ENCODE measurements at places on chromosomes 6 and 20. TPM values are rescaled to one million over a fixed set of nuclear protein-coding genes. Genes with fewer than 3 reads are reported as not detected.

Gene BCAS1
- polyA plus RNA-seq: 0.06 TPM

Gene WFDC10B
- polyA plus RNA-seq: not detected

Gene C20orf144
- polyA plus RNA-seq: not detected

DNA sequence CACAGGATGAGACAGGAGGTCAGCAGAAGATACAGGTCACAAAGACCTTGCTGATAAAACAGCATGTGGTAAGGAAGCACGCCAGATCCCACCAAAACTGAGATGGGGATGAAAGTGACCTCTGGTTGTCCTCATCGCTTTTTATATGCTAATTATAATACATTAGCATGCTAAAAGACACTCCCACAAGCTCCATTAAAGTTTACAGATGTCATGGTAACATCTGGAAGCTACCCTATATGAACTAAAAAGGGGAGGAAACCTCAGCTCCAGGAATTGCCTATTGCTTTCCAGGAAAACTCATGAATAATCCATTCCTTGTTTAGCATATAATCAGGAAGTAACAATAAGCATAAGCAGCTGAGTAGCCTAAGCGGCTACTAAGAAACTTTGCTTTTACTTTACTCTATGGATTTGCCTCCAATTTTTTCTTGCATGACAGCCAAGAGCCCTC, 8.4 kb upstream of the RIN2 start:
- no peak for DNase-seq

GRCh38 chr6:75205776-75206575, at the start of gene COL12A1:
Gene COL12A1, minus strand, starts transcription at chr6:75206053. Its CDS starts 3,261 bp downstream, at chr6:75202792.
- DNase-seq: no peak

GRCh38 chr6:100372326-100373091, 92.2 kb downstream of the SIM1 start:
- DNase-seq: no peak

Gene ABHD16B
- polyA plus RNA-seq: 0.10 TPM

DNA sequence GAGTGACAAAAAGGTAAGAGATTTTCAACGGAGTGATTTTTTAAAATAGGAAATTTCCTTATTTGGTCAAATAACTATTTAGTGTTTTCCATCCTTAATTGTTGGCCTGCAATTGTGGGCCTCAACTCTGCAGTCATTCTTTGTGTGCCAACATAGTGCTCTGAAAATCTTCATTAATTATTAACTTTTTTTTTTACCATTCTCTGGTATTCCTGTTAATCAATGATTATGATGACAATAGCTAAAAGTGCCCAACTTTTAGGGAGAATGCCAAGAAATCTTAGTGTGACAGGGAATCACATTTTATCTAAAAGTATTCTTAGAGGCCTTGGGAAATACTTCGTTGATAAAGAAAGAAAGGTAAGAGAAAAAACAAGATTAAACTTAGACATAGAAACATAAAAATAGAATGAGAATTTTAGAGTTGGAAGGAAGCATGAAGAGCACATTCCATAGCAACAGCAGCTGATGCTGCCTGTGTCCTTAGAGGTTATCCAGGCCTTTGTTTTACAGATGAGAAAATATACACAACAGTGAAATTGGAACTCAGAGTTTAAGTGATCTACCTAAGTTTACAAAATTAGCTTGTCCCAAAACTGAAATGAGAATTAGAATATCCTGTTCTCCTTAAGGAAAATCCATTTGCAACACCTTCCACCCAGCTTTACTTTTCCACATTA, 1.2 kb downstream of the GPRC6A start:
- no peak for DNase-seq

Gene HLA-DPA1
- 49.3 TPM for polyA plus RNA-seq

Gene GPR6
- polyA plus RNA-seq: not detected

GRCh38 chr6:87700397-87701343, 1.4 kb downstream of the AKIRIN2 start:
- DNase-seq: peak; percentile 46

DNA sequence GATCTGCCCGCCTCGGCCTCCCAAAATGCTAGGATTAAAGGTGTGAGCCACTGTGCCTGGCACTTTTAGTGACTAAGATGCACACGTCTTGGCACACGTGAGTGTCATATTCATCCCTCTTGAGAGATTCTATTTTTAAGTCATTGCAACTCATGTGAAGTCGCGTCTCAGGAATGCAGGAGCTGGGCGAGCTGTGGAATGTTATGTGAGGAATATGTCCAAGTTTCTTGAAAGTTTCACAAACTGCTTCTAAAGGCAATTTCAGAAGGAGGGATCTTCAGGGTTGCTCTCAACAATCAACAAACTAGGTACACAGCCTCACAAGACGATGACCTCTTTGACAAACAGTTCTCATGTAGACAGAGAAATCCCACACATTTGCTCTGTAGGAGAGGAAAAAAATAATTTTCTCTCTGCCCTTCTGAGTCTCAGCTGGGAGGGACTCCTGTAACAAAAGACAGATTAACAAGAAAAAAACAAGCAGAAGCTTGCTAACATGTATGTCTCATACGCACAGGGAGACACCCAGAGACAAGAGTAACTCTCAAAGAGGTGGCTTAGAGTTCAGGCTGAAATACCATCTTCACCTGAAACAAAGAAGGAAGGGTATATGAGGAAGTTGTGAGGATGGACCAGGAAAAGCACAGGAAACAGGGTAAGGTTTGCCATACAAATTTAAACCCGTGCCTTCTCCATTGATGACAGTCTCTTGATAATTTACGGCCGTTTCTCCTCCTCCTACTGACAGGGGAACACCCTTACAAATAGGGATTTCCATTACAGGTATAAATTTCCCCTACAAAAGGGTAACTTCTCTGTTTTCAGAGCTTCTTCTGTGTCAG, 45.3 kb upstream of the FAM50B start:
- no peak for DNase-seq

- peak; percentile 42 for DNase-seq
Measured at GRCh38 chr6:10886691-10887502, at the start of gene SYCP2L. Gene SYCP2L, plus strand, starts transcription at chr6:10887052. Its CDS starts 75 bp downstream, at chr6:10887127.

- DNase-seq: no peak
Measured at GRCh38 chr6:208364-208763, 83.9 kb upstream of the DUSP22 start.

- DNase-seq: no peak
Measured at GRCh38 chr6:69164564-69165229, 529.6 kb downstream of the ADGRB3 start.

DNA sequence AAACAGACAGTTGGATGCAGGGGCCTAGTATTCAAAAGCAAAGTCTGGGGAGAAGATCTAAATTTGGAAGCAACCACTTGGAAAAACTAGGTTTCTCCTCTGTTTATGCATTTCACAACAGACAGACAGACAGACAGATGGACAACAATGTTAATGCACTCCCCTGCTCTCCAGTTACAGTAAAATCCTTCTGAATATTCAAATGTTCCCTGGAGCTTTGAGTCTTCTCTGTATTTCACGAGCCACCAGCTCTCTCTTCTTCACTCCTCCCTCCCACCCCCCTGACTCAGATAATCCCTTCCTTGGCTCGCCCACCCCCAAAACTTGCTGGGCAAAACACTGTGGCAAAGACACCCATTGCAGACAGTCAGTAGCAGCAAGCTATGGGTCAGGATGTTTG, 129.3 kb upstream of the TOP1 start:
- no peak for DNase-seq

DNA sequence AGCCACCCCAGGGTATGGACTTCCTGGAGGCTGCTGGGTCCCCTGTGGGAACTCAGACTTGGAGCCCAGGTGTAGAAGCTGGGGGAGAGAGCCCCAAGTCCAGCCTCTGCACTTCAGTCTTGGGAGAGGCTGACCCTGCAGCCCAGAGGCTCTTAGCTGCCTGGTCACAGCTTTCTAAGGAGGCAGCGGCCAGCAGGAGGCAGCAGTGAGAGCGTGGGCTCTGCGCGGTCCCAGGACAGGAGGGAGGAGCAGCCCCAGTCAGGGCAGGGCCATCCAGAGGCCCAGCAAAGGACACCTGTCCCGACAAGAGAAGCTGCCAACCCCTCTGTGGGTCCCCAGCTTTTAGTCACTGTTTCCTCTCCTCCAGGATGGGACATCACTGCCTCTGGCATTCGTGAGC, 9.4 kb downstream of the TREML2 start:
- DNase-seq: no peak

GRCh38 chr6:96468681-96469224, 52.9 kb upstream of the UFL1 start:
- no peak for DNase-seq

GRCh38 chr20:60785785-60786184, 466.3 kb upstream of the CDH4 start:
- no peak for DNase-seq

GRCh38 chr6:87742106-87742505, 40.1 kb upstream of the AKIRIN2 start:
- no peak for DNase-seq

Gene CEP85L
- 1.8 TPM for polyA plus RNA-seq

DNA sequence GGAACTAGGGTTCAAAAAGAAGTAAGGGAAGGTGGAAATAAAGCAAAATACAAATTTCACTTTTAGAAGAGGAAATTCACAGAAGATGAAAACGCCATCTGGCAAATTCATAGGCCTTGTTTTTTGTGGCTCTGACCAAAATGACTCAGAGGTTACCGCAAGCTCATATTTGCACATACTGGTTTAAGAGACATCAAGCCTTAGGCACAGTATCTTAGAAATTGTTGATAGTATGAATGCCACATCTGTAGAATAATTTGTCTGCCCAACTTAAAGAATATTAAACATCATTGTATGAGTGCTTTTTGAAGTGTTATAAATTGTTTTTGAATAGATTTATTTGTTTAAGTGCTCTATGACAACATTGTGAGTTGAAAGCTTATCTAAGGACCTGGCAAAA, 10.6 kb downstream of the TAAR1 start:
- no peak for DNase-seq

Gene MYLK4
- polyA plus RNA-seq: 0.07 TPM

DNA sequence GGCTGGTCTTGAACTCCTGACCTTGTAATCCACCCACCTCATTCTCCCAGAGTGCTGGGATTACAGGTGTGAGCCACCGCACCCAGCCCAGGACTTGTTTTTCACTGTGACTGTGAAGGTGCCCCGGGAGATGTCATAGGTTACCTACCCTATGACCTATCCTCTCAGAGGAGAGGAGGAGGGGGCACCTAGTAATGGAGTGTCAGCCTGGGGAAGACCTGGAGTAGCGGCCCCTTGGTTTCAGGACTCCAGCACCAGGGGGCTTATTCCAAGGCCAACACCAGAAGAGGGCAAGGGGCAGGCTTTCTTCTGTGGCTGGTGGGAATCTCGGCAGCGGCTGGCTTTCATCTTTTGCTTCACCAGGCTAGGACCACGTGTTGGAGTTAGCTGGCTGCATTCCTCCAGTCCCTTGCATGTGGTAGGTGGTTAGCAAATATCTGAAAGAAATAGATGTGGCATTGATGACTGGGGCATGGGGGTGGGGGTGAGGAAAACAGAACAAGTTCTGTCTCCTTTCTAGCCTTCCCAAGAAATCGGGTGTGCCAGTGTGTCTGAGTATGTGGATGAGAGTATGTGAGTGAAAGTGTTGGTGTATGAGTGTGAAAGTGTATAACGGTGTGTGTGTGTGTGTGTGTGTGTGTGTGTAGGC, 7.9 kb upstream of the ITPR3 start:
- no peak for DNase-seq

DNA sequence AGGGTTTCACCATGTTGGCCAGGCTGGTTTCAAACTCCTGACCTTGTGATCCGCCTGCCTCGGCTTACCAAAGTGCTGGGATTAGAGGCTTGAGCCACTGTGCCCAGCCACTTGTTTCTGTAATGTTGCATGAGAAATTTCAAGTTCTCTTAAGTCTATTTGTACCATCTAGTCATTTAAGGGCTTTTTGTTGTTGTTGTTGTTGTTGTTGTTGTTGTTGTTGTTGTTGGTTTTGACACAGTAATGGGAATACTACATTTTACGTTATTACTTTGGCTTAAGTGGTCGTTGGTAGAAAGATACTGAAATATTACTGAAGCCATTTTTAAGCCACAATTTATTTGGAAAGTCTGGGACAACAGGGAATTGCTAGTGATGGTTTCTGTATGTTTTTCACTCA, 52.0 kb downstream of the CSE1L start:
- no peak for DNase-seq

Gene CRISP3
- not detected for polyA plus RNA-seq

Gene BPIFB6
- polyA plus RNA-seq: not detected

DNA sequence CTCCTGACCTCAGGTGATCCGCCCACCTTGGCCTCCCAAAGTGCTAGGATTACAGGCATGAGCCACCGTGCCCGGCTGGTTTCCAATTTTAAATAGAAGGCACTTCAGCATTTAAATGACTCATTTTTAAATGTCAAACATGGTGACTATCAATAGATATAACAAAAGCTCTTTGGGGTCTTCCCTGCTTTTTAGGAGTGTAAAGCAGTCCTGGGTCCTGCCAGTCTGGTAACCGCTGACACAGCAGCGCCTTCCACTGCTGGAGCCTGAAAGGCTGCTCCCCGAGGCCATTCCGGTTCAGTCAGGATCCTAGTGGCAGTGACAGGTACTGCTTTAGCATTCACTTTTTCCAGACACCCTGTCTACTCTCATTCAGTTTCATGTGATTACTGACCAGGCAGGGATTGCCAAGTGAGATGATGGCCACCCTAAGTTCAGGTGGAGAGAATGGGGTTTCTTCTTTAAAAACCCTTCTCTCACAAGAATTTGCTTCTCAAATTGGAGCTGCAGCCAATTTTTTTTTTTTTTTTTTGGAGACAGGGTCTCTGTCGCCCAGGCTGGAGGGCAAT, 5.1 kb downstream of the DIDO1 start:
- no peak for DNase-seq

DNA sequence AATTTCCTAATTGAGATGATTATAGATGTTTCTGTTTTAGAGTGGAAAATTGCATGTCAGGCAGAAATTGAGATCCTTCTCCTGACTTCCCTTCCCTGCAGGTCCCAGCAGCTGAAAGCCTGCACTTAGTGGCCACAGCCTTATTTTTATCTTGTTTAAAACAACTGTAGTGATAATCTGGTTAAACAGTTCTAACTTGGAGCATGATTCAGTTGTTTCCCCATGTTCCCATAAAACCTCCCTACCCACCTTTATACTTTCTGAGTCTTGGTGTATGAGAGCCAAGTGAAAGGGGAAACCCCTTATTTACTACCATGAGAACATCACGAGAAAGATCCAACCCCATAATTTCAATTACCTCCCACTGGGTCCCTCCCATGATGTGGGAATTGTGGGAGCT, 195.2 kb downstream of the SLC16A10 start:
- DNase-seq: no peak

GRCh38 chr6:21836772-21837425, 243.3 kb downstream of the SOX4 start:
- no peak for DNase-seq

GRCh38 chr20:52268184-52268749, 76.7 kb upstream of the ZFP64 start:
- DNase-seq: no peak

Gene THBS2
- 0.35 TPM for polyA plus RNA-seq

- no peak for DNase-seq
Measured at GRCh38 chr6:11209369-11209768, 23.1 kb downstream of the NEDD9 start.

Gene MCCD1
- not detected for polyA plus RNA-seq

- DNase-seq: no peak
Measured at GRCh38 chr20:10565922-10566897, 107.6 kb downstream of the JAG1 start.
